ENCODE measurements at places on chromosomes 3 and 15. TPM values are rescaled to one million over a fixed set of nuclear protein-coding genes. Genes with fewer than 3 reads are reported as not detected.

GRCh38 chr3:41330465-41330864 is 131.2 kb downstream of the CTNNB1 start:
- no peak overlapping the region for H3K4me3 ChIP-seq
- H3K4me1 ChIP-seq = no peaks in the 10 kb centered on the region
- no peaks in the 10 kb centered on the region for H3K27me3 ChIP-seq
- H3K36me3 ChIP-seq = no peaks in the 10 kb centered on the region
- H3K27ac ChIP-seq = no peak overlapping the region
- DNase-seq = no peak

GRCh38 chr3:105997800-105998526 is 129.2 kb upstream of the CBLB start:
- no peak overlapping the region for H3K27ac ChIP-seq
- H3K4me3 ChIP-seq = no peak overlapping the region
- DNase-seq = peak; percentile 26
- peaks cover 3% of the 10 kb centered on the region for H3K36me3 ChIP-seq
- H3K4me1 ChIP-seq = peaks cover 2% of the 10 kb centered on the region
- no peaks in the 10 kb centered on the region for H3K27me3 ChIP-seq

DNA sequence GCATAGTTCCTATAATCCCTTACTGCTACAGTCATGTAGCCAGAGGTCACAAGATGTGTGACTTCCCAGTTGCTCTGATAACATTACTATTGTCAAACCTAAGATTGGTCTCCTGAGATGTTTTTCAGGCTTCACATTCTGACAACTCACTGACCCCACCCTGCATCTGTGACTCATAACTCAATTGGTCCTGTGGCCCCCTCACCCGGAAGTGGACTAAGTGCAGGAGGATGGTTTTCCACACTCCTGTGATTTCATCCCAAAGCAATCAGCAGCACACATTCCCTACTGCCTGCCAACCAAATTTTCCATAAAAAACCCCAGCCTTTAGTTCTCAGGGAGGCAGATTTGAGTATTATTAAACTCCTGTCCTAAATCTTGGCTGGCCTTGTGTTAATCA is 564.9 kb upstream of the ZNF385D start:
- H3K27me3 ChIP-seq = no peaks in the 10 kb centered on the region
- H3K27ac ChIP-seq = no peak overlapping the region
- H3K36me3 ChIP-seq = peaks cover 1% of the 10 kb centered on the region
- DNase-seq = no peak
- H3K4me1 ChIP-seq = no peaks in the 10 kb centered on the region

DNA sequence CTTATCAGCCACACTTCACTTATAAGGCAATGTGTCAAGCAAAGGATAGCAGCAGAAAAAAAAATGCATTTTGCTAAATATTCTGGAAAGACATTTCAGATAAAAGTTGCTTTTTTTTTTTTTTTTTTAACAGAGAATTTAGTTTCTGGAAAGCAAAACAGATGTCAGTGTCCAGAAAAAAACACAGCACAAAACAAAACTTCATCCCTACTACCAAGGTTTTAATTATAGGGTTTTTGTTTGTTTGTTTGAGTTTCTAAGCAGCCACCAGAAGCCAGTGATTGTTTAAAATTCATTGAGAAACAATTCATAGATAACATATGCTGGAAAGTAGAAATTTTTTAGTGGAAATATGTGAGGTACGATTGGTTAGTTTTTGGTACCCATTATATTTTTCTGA is 1202.7 kb downstream of the OTOL1 start:
- no peak overlapping the region for H3K4me3 ChIP-seq
- DNase-seq = no peak
- no peaks in the 10 kb centered on the region for H3K4me1 ChIP-seq
- H3K27ac ChIP-seq = no peak overlapping the region

DNA sequence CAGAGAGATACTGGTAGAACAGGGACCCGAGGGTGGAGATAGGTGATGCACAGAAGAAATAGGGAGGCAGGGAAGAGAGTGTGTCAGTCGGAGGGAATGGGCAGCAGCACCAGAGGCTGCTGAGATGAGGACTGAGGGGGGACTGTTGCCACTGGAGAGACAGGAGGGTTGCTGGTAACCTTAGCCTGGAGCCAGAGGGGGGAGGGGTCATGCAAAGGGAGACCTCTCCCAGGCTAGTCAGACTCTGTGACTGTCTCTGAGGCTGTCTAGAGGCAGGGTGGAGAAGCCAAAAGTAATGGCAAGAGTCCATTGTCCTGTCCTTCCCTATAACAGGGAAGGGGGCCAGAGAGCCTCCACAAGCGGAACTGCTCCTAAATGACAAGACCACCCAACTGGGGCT is 2.1 kb upstream of the DLEC1 start:
- H3K4me1 ChIP-seq = peaks cover 34% of the 10 kb centered on the region
- no peaks in the 10 kb centered on the region for H3K27me3 ChIP-seq
- no peak overlapping the region for H3K4me3 ChIP-seq
- H3K27ac ChIP-seq = no peak overlapping the region
- peaks cover 8% of the 10 kb centered on the region for H3K36me3 ChIP-seq

Gene C2CD4A
- 2.6 TPM for total RNA-seq

Gene PLCL2
- 16.7 TPM for total RNA-seq

- H3K27ac ChIP-seq = no peak overlapping the region
- DNase-seq = no peak
- H3K4me1 ChIP-seq = peaks cover 28% of the 10 kb centered on the region
- peaks cover 4% of the 10 kb centered on the region for H3K36me3 ChIP-seq
Measured at GRCh38 chr3:181698263-181698954, 13.3 kb upstream of the SOX2 start.

- H3K4me1 ChIP-seq = peaks cover 34% of the 10 kb centered on the region
- no peak overlapping the region for H3K27ac ChIP-seq
- H3K27me3 ChIP-seq = no peaks in the 10 kb centered on the region
- peaks cover 11% of the 10 kb centered on the region for H3K36me3 ChIP-seq
Measured at GRCh38 chr3:37991823-37992222, 1.2 kb downstream of the VILL start.

Data from activated CD4-positive, alpha-beta memory T cell treated with anti-CD3 and anti-CD28 coated beads for 36 hours (primary cell).